Suprapubic skin (tissue), 4 donors: ENCODE measurements at places on chromosomes 13 and 19. TPM values are rescaled to one million over a fixed set of nuclear protein-coding genes. Genes with fewer than 3 reads are reported as not detected.

GRCh38 chr19:29712744-29713516 lies 2.1 kb downstream of the C19orf12 start:
- DNase-seq = no peak

- no peak for DNase-seq
These were observed 197.7 kb downstream of the KATNAL1 start for GRCh38 chr13:30109471-30110135.

DNA sequence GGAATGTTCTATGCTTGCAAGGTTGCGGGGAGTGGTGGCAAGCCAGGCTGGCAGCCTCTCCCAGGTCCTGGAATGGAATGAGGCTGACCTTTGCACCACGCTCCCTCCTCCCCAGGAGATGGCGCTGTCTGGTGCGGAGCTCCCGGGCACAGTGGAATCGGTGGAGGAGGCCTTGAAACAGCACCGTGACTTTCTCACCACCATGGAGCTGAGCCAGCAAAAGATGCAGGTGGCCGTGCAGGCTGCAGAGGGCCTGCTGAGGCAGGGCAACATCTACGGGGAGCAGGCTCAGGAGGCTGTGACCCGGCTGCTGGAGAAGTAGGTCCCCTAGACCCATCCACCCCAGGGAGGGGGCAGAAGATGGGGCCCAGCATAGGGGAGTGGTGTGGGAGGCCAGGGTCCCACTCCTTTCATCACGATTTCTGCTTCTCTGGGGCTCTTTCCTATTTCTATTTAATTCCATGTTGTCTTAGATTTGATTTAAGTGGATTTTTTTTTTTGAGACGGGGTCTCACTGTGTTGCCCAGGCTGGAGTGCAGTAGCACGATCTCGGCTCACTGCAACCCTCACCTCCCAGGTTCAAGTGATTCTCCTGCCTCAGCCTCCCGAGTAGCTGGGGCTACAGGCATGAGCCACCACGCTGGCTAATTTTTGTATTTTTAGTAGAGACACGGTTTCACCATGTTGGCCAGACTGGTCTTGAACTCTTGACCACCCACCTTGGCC lies 53.2 kb upstream of the SHKBP1 start:
- DNase-seq = no peak

DNA sequence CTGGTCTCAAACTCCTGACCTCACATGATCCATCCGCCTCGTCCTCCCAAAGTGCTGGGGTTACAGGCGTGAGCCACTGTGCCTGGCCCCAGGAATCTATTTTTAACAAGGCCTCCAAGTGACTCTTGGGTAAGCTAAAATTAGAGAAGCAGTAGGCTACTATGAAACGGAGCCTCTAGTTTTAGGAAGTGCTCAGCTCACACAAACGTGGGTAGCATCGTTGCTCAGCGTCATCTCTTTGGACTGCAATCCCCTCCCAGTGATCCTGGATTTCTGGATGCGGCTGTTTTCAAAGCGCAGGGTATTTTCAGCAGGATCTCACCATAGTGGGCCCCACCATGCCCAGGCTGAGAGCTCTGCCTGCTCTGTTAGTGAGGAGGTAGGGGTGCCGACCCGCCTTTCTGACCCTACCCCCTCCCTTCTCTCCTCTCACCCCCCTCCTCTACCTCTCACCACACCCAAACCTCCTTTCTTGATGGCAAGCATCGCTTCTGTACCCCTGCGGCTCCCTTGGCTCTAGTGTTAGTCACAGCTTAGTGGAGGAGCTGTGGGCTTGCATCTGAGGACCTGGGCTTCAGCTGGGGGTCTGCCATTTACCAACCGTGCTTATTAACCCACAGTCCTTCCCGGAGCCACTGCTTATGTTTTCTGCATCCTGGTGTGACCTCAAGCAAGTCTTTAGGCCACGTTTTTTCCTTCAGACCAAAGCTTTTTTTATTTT lies 34.2 kb downstream of the GJA3 start:
- peak; percentile 58 for DNase-seq

GRCh38 chr13:92843549-92843948 lies 383.1 kb upstream of the GPC6 start:
- DNase-seq = no peak

The ZNF443 gene
- 6.5 TPM for total RNA-seq

DNA sequence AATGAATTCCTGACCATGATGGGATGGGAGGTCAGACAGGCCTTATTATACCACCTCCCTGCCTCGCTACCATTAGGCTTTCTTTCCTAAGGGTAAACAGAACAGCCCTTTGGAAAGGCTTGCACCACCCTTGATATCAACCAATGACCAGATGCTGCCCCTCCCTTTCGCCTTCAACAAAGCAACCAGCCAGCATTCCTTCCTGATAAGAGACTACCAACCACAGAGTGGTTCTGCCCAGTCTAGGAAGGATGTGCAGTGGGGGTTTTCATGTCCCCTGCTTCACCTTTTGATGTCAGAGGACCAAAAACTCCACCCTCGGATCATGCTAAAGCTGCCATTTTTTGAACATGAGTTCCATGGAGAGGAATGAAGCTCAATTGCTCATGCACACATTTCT lies 21.7 kb downstream of the TEX30 start:
- no peak for DNase-seq

- DNase-seq = no peak
These were observed 941 bp downstream of the ZNF160 start for GRCh38 chr19:53102206-53102755.
